ENCODE measurements at places on chromosomes 2 and 18.
A peak's percentile ranks its signal among the peaks of the same experiment; 100 is the strongest.

GRCh38 chr2:13654416-13654815, 937.7 kb downstream of the TRIB2 start:
- DNase-seq = no peak

DNA sequence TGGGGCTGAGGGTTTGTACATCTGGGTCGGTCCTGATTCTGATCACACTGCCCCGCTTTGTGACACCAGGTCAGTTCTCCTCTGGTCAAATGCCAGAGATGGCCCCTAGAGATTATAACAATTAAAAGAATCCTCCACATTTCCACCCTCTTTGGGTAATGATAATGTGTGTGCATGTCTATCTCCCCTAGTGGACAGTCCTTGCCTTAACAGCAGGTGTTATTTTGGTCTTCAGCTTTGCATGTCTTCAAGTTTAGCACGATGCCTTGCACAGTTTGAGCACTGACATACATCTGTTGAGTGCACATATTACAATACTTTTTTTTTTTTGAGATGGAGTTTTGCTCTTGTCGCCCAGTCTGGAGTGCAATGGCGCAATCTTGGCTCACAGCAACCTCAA, 25.7 kb upstream of the COX7A2L start:
- no peak for DNase-seq

- no peak for DNase-seq
Measured at GRCh38 chr18:3027370-3027891, 14.5 kb upstream of the LPIN2 start.

DNA sequence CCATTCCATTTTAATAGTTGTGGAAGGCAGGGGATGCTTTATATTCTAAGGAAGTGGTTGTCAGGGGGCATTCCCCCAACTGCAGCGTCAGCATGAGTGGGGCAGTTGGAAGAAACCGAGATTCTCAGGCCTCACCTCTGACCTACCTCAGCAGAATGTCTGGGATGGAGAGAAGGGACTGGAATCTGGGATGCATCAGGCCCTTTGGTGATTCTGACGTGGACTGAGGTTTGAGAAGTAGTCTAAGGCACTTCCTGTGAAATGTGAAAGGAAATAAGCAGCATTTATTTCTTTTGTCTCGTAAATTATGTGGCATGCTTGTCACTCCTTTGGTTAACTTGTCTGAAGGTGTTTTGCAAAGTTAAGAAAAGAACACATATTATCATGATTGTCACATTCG, 540.7 kb upstream of the NETO1 start:
- no peak for DNase-seq

DNA sequence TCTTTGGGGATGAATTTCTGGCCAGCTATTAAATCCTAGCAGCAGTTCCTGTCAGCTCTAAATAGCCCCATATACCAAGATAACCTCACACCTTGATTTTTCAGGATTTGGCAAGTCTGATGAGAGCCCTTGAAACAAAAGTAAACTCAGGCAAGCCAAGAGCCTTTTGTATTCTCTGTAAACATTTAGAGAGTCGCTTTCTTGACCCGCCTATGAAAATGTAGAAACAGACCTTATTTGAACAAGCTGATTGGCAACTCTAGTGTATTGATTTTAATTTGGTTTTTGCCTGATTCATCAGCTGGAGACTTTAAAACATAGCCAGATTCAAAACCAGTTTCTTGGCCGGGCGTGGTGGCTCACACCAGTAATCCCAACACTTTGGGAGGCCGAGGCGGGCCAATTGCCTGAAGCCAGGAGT, 43.4 kb downstream of the CABLES1 start:
- no peak for DNase-seq

DNA sequence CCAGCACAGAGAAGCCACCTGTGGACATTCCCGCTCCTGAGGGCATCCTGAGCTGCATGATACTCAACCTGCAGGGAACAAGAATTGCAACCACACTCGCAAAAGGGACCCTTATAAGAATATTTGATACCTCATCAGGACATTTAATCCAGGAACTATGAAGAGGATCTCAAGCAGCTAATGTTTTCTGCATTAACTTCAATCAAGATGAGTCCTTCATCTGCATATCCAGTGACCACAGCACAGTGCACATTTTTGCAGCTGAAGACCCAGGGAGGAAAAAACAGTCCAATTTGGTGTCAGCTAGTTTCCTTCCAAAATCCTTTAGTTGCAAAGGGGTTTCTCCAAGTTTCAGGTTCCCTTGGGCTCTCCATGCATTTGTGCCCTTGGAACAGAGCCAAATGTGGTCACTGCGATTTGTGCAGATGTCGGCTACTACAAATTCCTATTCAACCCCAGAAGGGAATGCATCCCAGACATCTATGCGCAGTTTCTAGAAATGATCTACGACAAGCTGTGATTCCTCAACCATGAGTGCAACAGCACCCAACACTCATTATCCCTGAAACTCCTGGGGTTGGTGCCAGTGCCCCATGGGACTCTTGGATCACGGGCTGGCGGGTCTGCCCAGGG, 23.3 kb upstream of the FHOD3 start:
- DNase-seq = no peak

DNA sequence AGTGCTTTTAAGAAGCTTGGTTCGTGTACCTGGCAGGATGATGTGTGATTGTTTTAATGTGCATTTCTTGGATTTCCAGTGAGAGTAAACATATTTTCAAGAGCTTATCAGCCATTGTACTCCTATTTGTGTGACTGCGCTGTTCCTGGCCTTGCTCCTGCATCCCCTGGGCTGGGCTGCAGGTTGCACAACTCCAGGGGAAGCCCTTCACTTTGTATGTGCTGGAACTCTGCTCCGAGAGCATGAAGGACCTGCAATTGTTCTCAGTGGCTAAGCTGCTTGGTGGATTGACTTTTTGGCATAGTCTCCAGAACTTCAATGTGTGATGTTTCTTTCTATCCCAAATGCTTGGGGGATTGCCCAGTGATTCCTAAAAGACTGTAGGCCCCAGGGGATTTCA, 18.8 kb downstream of the ATP6V1C2 start:
- no peak for DNase-seq

- DNase-seq = peak; percentile 91
Measured at GRCh38 chr18:12154361-12154760, 60.7 kb downstream of the ANKRD62 start.

DNA sequence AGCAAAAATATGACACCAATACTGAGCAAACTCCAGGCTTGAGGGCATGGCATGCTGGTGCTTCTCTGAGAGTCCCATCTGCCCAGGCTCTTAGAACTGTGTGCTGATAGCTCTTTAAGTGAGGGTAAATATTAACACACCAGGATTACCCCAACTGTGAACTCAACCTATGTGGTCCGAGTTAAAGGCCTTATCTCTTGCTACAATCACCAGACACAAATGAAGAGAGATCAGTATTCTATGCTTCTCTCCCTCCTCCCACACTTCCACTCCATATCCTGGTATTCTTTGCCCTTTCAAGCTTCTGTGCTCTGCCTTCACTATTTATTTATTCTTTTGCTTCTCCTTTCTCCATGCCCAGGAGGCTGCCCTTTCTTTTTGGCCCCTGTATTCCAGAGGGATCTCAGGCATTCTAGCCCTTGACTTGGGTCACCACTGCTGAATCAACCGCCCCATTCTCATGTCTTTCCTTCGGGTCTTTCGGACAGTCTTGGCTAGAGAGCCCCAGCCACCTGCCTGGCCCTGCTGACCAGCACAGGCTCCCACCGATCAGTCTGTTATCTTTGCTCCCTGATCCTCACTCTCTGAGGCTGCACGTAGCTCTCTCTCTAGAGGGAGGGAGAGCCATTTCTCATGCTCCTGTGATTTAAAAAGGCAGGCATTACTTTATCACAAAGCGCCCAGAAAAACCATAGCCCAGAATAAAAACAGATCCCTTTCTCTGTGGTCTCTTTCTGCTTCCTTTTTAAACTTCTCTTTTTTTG, 17.2 kb upstream of the HK2 start:
- DNase-seq = peak; percentile 90

GRCh38 chr2:86027196-86027921, 78.3 kb downstream of the POLR1A start:
- DNase-seq = no peak

- DNase-seq = no peak
Measured at GRCh38 chr2:163133602-163134001, 295.0 kb upstream of the KCNH7 start.

DNA sequence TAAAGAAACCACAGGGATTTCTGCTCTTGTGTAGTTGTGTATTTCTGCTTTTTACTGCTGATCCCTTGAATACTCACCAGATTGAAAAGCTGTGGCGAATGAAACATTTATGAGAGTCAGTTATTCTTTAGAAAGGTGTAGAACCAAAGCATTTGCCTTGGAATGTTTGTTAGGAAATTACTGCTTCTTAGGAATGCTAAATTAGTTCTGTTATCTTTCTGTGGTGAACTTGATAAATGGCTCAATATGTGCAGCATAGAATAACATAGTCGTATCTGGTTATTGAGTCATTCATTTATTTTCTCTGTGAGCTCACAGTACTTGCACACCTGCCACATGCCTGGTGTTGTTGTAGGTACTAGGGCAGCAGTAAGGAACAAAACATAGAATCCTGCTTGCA, 57.0 kb upstream of the FAM237A start:
- no peak for DNase-seq

GRCh38 chr2:99101697-99102096, 39.8 kb upstream of the C2orf15 start:
- DNase-seq = peak; percentile 84

- DNase-seq = no peak
Measured at GRCh38 chr2:102099536-102100298, 42.8 kb upstream of the IL1R1 start.

- DNase-seq = no peak
Measured at GRCh38 chr18:70411876-70412435, 123.1 kb downstream of the SOCS6 start.

DNA sequence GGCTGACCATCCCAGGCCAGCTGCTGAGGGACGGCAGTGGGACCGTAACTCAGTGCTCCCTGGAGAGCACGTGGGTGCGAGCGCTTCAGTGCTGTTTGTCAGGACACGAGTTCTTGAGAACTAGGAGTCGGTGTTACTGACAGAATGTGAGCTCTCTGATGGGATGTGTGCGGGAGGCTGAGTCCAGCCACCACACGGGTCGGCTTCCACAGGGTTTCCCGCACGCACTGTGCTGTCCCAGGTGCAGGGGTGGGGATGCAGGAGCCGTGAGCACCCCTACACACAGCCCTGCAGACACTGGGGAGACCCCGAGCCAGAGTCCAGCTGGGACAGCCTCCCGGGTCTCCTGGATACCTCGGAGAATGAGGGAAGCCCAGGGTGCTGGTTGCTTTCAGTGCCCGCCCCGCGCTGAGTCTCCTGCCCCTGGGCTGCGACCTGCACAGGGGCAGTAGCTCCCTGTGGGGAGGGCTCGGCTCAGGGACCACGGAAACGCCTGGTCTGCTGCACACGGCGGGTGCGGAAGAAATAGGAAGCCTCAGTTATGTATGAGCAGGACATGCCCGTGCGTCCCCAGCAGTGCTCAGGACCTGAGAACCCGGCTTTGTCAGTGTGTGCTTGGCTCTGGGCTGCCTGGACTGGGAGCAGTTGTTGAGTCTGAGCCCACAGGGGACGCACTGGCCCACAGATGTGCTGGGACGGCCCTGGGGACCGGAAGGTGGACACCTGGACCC, 71.2 kb downstream of the KCNG2 start:
- DNase-seq = no peak
